ENCODE measurements at places on chromosomes 12 and 14.

DNA sequence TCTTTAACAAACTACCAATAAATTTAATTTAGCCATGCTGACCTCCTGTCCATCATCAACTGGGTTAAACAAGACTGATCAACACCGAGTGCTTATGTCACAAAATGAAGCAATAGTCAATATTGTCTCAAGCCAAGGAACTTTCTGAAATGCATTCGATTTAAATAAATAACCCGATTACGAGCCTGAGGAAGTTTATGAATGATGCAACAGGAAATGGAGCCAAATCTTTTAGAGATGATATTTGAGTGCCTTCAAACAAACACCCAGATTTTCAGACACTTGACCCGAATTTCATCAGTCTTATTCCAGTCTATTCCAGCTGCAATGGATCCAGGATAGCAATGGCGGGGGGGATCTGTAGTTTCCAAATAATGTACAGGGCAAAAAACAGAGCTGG is 27.9 kb downstream of the FAR2 start:
- DNase-seq = no peak

DNA sequence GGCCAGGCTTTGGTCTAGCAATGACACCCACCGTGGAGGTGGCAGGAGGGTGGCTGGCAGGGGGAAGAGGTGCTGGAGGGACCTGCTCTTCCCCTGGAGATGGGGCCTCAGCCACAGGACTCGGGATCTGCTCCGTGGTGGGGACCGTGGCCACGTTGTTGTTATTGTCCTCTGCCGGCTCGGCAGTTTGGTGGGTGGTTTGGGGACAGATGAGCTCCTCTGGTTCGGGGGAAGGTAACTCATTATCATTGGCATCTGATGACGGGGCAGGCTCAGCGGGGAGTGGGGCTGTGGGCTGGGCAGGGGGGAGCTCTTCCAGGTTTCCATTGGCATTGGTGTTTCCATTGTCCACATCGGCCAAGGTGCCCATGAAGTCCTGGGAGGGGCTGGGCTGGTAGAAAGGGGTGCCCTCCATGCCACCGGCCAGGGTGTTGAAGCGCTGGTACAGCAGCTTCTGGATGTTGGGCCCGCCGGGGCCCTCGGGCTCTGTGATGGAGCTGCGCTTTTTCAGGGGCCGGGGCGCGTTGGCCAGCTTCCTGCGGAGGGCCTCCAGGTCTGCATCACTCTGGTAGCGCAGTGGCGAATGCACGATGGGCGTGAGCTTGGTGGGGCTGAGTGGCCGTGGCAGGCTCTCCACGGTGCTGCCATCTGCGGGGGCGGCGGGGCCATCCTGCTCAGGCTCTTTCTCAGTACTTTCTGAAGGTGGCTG is 24.3 kb downstream of the ZFYVE21 start:
- no peak for DNase-seq

DNA sequence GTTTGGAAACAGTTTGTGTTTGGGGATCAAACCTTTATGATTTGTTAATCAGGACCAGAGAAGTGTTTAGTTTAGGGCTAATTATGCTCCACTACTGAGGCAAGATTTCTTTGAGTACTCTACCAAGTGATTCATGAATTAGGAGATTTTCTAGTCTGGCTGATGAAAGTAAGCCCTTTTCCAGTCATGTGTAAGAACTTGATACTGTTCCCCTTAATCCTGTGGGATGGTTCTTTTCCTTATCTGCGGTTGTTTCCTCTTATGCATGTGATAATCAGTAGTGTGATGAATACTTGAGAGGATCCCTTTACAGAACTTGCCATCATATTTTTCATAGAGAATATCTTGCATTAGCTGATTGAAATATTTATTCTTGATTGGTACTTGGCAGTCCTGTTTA is 42.1 kb downstream of the DYRK2 start:
- no peak for DNase-seq

- DNase-seq = no peak
Measured at GRCh38 chr14:97444248-97444647, 647.1 kb downstream of the VRK1 start.

- no peak for DNase-seq
Measured at GRCh38 chr14:23600806-23601205, 22.2 kb upstream of the JPH4 start.

- no peak for DNase-seq
Measured at GRCh38 chr12:24045816-24046257, 96.4 kb upstream of the SOX5 start.

GRCh38 chr14:99759546-99759925 is 33.7 kb upstream of the EML1 start:
- no peak for DNase-seq

- DNase-seq = no peak
Measured at GRCh38 chr14:84543859-84544258, 986.1 kb upstream of the FLRT2 start.

DNA sequence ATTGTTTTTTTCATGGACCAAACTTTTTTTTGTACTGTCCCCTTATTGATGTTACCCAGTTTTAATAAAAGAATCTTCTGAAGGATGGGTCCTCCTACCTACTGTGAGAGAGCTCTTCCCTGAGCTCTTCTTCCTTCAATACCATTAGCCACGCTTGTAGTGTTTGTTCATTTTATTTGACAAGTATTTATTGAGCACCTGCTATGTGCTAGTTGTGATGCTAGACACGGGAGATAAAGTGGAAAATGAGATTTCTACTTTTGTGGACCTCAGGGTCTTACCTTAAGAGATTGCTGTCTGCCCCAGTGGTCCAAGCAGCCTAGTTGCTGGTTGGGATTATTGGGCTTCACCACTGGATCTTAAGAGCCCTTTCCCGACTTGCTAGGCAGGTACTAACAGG is 3.2 kb upstream of the GPD1 start:
- DNase-seq = no peak

DNA sequence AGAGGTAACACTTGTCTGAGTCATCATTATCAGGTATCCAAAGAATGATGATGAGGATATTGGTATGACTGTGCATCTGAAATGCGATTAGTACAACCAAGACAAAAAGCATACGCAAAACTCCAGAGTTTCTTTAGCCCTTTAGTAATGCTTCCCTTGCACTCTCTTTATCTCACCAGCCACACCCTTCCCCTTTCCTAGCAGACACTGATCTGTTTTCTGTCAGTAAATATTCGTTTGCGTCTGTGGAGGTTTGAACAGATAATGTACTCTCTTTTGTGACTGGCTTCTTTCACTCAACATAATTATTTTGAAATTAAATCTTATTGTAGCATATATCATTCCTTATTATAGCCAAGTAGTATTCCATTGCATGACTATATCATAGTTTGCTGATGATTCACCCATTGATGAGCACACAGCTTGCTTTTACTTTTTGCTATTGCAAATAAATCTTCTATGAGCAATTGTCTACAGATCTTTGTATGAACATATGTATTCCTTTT is 775.7 kb downstream of the SLC6A15 start:
- no peak for DNase-seq
